ENCODE measurements at places on chromosomes 5 and 9. TPM values are rescaled to one million over a fixed set of nuclear protein-coding genes. Genes with fewer than 3 reads are reported as not detected.

DNA sequence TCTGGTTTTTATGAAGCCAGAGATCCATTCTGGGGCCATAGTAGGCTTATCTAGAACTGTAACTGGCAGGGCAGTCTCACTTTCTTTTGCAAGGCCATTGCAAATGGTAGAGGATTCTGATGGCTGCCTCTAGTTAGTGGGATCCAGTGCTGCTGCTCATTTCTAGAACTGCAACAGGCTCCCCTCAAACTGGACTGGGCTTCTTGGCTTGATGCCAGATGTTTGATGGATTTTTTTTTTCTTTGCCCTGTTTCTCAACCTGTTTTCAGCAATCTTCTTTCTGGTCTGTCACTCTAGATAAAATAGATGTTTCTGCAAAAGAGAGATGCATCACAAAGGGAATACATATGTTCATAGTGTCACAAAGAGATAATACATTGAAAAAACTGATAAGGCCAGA lies 11.9 kb downstream of the CARTPT start:
- DNase-seq = no peak

DNA sequence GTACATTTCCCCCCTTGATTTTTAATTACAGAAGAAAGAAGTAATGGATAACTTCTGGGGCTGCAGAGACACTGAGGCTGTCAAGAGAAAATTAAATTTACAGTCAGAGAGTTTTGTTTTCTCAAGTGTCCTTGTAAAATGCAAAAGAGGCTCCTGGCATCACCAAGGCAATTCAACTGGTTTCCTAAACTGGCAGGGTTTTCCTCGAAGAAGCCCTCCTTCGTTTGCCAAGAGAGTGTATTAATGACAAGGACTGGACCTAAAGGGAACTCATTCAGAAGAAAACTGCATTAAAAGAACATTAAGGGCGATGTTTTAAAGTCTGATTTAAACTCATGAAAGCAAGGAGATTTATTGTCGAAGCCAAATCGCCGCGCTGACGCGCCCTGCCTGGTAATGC lies 476.9 kb downstream of the ZSWIM6 start:
- no peak for DNase-seq

SPAG8 gene
- not detected for total RNA-seq

DNA sequence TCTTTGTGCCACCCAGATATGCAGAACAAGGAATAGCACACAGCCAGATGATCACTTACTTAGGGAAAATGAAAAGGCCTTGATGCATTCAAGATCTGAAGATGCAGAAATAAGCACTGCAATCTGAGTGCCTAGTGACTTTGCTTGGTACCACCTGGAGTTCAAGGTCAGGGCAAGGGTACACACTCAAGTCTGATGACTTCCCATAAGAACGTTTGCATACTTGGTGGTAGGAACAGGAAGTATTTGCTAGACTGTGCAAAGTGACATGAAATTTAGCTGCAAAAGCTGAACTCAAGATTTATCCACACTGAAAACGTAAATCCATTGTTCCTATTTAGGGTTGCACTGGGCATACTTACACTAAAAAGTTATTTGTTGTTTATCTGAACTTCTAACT lies 177.1 kb downstream of the PIK3R1 start:
- DNase-seq = no peak

GRCh38 chr5:143279698-143280097 lies 123.8 kb downstream of the NR3C1 start:
- DNase-seq = no peak

FOXD4L6 gene
- total RNA-seq = not detected

DNA sequence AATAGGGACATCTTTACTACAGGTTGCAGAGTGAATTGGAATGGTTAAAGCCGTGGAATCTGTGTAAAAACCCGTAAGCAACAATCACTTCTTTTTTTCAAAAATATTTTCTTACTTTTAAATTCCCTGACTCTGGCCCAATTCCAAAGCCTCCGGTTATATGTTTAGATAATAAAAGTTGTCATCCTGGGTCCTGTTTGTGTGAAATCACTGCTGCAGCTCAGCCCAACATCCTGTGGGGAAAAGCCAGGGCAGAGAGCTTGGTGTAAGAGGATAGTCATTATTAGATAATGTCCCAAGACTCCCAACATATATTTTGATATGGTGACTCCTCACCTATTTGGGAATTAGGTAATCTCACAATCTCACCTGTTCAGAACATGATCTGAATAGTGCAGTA lies 586.0 kb upstream of the BRINP1 start:
- no peak for DNase-seq

STC2 gene
- 2.0 TPM for total RNA-seq

- DNase-seq = no peak
Measured at GRCh38 chr5:138440159-138441073, 1.6 kb downstream of the REEP2 start.

DNA sequence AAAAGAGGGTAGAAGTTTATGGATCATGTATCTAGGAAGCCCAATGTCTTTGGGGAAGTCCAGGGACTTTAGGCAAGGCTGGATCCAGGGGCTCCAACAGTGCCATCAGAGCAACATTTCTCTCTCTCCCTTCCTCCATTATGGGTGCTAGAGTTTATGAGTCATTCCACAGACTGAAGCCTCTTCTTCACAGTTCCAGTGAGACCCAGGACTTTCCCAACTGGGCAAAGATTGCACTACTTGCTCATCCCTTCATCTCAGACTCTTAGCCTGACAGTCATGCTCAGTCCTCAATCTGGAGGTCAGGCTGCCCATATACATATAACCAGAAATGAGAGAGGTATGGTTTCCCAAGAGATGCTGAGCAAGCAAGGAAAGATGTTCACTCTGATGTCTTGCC lies 110.7 kb downstream of the FEM1C start:
- DNase-seq = no peak

Data from ascending aorta (tissue), 2 donors.